ENCODE measurements at places on chromosomes 16 and 17. TPM values are rescaled to one million over a fixed set of nuclear protein-coding genes. Genes with fewer than 3 reads are reported as not detected.

GRCh38 chr16:49951574-49952195 is 73.3 kb upstream of the CNEP1R1 start:
- no peak overlapping the region for H3K4me3 ChIP-seq
- peak; percentile 47 for DNase-seq
- H3K27me3 ChIP-seq: no peaks in the 10 kb centered on the region
- H3K27ac ChIP-seq: no peak overlapping the region
- no peaks in the 10 kb centered on the region for H3K36me3 ChIP-seq

DNA sequence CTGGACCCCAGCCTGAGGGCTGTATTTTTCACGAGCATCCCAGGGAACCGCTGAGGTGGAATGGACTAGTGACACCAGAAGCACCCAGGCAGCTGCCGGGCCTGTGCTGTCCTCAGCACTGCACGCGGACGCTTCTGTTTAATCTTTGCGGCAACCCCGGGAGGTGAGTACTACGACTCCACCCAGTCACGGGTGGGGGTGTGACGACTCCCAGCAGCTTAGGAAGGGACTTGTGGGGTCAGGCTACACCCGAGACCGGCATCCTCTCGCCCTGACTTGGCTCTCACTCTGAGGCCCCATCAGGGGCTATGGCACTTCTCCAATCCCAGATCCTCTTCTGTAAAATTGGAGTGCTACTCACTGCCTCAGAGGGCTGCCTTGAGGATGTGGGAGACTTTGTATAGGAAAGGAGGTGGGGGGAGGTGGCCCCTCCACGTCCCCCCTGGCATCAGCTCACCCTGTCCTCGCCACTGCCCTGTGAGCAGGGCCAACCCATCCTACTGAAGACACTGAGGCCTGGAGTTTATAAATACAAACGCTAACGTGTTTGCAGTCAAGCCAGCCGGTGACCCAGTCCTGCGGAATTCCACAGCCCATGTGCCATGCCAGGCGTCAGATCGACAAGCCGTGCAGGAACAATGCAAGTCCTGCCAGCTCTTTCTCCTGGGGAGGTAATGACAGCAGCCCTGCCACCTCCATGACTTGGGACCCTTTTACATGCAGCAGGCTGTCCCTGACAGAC is 44.4 kb downstream of the PPL start:
- no peak for DNase-seq
- no peak overlapping the region for H3K27ac ChIP-seq
- peaks cover 5% of the 10 kb centered on the region for H3K36me3 ChIP-seq

DNA sequence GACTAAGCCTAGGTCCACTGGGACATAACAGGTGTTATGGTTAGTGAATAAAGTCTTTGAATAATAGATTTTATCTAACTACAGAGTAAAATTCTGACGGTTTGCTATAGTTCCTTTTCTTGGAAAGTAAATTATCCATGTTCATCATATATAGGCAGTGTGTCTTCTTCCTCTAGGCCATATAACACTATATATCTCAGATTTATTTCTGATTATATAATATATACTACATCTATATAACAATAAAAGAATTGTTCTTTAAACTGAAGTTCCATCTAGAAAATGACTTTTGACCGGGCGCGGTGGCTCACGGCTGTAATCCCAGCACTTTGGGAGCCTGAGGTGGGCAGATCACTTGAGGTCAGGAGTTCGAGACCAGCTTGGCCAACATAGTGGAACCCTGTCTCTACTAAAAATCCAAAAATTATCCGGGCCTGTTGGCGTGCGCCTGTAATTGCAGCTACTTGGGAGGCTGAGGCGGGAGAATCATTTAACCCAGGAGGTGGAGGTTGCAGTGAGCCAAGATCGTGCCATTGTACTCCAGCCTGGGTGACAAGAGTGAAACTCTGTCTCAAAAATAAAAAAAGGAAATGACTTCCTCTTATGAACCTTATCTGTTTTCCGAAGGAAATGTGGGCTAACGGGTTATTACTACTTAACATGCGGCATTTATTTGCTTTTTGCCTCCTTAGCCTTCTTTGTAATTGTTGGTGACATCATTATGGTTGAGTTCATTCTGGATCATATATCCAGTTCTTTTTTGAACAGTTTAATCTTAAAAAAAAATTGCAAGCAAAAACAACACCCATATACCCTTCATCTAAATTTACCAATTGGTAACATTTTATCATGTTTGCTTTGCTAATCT is 29.2 kb downstream of the NOL11 start:
- H3K4me1 ChIP-seq: peaks cover 8% of the 10 kb centered on the region
- H3K27ac ChIP-seq: 0 out of 2 replicates have a peak overlapping the region, but pooled peaks have one; percentile 34
- no peak for DNase-seq

DNA sequence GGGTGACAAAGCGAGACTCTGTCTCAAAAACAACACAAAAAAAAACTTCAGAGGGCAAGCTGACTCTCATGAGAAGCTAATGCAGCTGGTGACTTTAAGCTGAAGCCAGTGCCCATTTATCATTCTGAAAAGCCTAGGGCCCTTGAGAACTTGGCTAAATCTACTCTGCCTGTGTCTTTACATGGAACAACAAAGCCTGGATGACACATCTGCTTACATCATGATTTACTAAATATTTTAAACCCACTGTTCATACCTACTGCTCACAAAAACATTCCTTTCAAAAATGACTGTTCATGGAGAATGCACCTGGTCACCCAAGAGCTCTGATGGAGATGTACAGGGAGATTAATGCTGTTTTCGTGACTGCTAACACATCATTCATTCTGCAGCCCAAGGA is 6.1 kb upstream of the ALOX12 start:
- H3K4me1 ChIP-seq: no peaks in the 10 kb centered on the region
- H3K36me3 ChIP-seq: no peaks in the 10 kb centered on the region
- no peak overlapping the region for H3K27ac ChIP-seq

- DNase-seq: no peak
- no peaks in the 10 kb centered on the region for H3K4me1 ChIP-seq
- H3K36me3 ChIP-seq: no peaks in the 10 kb centered on the region
- no peak overlapping the region for H3K4me3 ChIP-seq
These were observed 424.4 kb downstream of the PMP22 start for GRCh38 chr17:14840616-14841231.

DNA sequence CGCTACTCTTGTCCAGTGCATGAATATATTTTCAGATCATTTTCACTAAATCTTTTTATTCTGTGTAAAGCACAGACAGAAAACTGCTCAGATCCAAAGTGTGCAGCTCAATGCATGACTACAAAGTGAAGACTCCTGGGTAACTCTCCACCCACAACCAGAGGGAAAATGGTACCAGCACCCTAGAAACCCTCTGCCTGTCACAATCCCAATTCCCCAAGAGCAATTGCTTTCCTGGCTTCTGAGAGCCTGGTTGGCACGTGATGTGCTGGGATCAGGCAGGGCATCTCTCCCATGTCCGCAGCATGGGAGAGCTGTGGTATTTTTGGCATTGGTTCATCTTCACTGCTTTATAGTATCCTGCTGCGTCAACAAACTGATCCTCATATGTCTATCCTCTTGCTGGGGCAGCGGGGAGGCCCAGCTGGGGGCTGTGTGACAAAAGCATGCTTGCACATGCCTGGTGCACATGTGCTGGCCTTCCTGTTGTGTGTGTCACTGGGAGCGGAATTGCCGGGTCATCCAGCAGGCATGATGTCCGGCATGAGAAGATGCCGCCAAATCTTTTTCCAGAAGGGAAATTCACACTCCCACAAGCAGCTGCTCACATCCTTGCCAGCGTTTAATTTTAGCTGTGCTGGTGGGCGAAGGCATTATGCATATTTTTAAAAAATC is 278.9 kb upstream of the FOXF1 start:
- no peak for DNase-seq
- no peak overlapping the region for H3K27ac ChIP-seq
- H3K27me3 ChIP-seq: no peaks in the 10 kb centered on the region
- H3K36me3 ChIP-seq: no peaks in the 10 kb centered on the region
- 0 out of 2 replicates have a peak, but pooled peaks cover 3% of the 10 kb centered on the region for H3K4me1 ChIP-seq
- H3K4me3 ChIP-seq: no peak overlapping the region

- peaks cover 35% of the 10 kb centered on the region for H3K4me1 ChIP-seq
- no peaks in the 10 kb centered on the region for H3K36me3 ChIP-seq
- H3K4me3 ChIP-seq: peak overlapping the region; percentile 41
- peaks cover 94% of the 10 kb centered on the region for H3K27me3 ChIP-seq
- no peak overlapping the region for H3K27ac ChIP-seq
These were observed 15.0 kb upstream of the CBX8 start for GRCh38 chr17:79811868-79812352.

- peaks cover 52% of the 10 kb centered on the region for H3K4me1 ChIP-seq
- peak overlapping the region; percentile 14 for H3K4me3 ChIP-seq
- H3K27me3 ChIP-seq: no peaks in the 10 kb centered on the region
- 0 out of 2 replicates have a peak overlapping the region, but pooled peaks have one; percentile 56 for H3K27ac ChIP-seq
These were observed 4.8 kb downstream of the KLHL11 start for GRCh38 chr17:41860254-41860931.

DNA sequence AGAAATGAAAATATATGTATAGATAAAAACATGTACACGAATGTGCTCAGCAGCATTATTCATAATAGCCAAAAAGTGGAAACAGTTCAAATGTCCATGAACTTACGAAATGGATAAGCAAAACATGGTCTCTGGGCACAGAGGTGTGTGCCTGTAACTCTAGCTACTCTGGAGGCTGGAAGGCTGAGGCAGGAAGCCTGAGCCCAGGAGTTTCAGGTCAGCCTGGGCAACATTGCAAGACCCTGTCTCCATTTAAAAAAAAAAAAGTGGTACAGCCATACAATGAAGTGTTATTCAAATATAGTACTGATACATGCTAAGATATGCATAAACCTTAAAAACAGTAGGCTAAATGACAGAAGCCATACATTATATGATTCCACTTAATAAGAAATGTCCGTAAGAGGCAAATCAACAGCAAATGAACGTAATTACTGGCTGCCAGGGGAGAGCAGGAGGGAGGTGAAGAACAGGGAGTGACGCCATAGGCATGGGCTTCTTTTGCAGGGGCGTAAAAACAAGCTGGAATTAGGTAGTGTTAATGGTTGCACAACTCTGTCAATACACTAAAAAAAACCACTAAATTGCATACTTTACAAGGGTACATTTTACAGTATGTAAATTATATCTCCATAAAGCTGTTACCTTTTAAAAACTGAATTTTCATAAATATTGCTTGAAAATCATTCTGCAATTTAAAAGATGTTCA is 87.2 kb upstream of the PLEKHM1 start:
- no peak overlapping the region for H3K4me3 ChIP-seq
- no peaks in the 10 kb centered on the region for H3K27me3 ChIP-seq
- H3K36me3 ChIP-seq: peaks cover 7% of the 10 kb centered on the region
- DNase-seq: peak; percentile 0

- H3K27ac ChIP-seq: peak overlapping the region; percentile 96
- no peaks in the 10 kb centered on the region for H3K27me3 ChIP-seq
- no peak for DNase-seq
- no peak overlapping the region for H3K4me3 ChIP-seq
- H3K36me3 ChIP-seq: no peaks in the 10 kb centered on the region
These were observed 331.3 kb downstream of the SEC14L1 start for GRCh38 chr17:77471984-77472461.

DNA sequence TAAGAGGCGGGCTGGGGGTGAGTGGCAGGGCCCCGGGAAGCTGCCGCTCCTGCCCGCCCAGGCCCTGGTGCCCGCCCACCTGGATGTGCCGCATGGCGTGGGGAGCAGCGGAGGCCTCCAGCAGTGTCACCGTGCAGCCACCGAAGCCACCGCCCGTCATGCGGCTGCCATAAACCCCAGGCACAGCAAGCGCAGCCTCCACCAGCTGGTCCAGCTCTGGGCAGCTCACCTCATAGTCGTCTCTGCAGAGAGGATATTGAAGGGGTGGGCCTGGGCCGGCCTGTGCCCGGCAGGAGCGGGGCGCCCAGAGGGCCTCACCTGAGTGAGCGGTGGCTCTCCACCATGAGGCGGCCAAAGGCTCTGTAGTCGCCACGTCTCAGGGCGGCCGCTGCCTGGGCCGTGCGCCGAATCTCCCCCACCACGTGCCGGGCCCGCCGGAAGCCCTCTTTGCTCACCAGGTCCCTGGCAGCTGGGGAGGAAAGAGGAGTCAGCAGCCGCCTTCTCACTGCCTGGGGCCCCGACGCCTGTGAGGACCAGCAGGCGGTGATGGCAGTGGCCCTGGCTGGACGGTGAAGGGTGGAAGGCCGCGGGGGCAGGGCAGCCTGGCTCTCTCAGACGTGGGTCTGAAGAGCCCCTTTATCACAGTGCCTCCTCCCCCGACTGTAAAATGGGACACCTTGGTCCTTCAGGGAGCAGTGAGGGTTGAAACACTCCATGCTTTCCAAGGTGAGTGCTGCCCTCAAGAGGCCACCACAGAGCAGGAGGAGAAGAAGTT is 6.7 kb downstream of the GALK1 start:
- no peaks in the 10 kb centered on the region for H3K27me3 ChIP-seq
- no peak overlapping the region for H3K4me3 ChIP-seq
- H3K36me3 ChIP-seq: no peaks in the 10 kb centered on the region
- no peaks in the 10 kb centered on the region for H3K4me1 ChIP-seq

DNA sequence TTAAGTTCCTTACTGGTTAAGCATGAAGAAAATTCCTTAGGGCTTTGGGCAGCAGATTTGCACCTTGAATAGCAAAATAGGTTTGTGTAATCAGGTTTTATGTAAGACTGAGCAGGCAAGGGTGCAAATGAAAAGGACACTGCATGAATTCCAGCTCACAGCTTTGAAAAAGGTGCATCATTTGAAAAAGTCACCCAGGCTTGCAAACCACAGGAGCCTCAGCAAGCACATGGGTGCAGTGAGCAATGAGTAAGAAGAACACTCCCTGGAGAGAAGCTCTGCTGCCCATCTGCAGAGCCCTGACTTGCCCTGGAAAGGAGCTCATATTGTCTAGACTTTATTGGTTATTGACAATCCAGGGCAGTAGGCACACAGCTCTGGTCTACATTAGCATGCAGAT is 165.6 kb upstream of the KCNJ16 start:
- no peak overlapping the region for H3K4me3 ChIP-seq
- no peak for DNase-seq
- no peaks in the 10 kb centered on the region for H3K27me3 ChIP-seq
- no peaks in the 10 kb centered on the region for H3K4me1 ChIP-seq
- no peaks in the 10 kb centered on the region for H3K36me3 ChIP-seq

- DNase-seq: no peak
- no peaks in the 10 kb centered on the region for H3K36me3 ChIP-seq
- no peaks in the 10 kb centered on the region for H3K4me1 ChIP-seq
- no peaks in the 10 kb centered on the region for H3K27me3 ChIP-seq
These were observed 17.5 kb downstream of the WIPI1 start for GRCh38 chr17:68439656-68440290.

DNA sequence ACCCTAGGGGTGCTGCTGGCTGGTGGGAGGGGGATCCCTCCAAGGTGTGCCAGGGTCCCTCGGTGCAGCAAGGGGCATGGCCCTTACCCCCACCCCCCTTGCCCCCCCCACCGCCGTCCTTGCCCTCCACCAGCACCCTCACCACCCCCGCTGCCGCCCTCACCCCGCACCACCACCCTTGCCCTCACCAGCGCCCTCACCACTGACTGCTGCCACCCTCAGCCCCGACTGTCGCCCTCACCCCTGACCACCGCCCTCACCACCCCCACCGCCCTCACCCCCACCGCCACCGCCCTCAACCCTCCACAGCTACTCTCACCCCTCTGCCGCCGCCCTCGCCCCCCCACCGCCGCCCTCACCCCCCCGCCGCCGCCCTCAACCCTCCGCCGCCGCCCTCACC is 23.1 kb upstream of the ACSF3 start:
- H3K4me3 ChIP-seq: no peak overlapping the region
- no peaks in the 10 kb centered on the region for H3K27me3 ChIP-seq
- H3K27ac ChIP-seq: no peak overlapping the region
- no peaks in the 10 kb centered on the region for H3K4me1 ChIP-seq
- no peaks in the 10 kb centered on the region for H3K36me3 ChIP-seq

The BIRC5 gene
- 114 TPM for total RNA-seq

The MPP2 gene
- 20.7 TPM for total RNA-seq

The SYCE1L gene
- total RNA-seq: 3.9 TPM

The FAM20A gene
- 1.6 TPM for total RNA-seq
